ENCODE measurements at places on chromosomes 7 and 10.

DNA sequence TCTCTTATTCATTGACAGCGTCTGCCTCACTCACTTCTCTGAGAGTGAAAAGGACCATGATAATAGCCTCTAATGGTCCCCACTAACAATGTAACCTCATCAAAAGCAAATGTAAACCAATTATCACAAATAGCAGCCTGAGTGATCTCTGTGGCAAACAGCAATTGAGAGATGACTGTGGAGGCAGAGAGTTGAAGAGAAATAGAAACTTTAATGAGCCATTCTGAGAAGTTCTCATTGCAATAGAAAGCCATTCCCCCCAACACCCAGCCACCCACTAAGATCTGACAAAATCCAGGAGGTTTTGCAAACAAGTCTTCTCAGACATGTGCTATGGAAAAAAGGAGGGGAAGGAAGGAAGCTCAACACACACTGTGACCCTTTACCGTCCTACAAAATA is 44.2 kb upstream of the RNF148 start:
- no peak for DNase-seq

DNA sequence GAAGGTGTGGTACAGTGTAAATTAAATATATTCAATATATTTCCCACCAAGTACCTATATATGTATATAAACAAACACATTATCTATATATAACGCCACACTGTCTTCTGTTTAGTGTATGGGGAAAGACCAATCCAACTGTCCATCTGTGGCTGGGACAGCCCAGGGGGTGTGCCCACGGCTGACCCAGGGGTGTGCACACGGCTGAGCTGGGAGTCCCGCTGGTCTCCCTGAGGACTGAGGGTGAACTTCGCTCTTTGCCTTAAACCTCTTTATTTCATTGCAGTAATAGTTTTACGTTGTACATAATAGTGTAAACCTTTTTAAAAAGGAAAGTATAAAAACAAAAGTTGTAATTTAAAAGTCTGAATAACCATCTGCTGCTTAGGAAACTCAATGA is 6.3 kb downstream of the EN2 start:
- no peak for DNase-seq

DNA sequence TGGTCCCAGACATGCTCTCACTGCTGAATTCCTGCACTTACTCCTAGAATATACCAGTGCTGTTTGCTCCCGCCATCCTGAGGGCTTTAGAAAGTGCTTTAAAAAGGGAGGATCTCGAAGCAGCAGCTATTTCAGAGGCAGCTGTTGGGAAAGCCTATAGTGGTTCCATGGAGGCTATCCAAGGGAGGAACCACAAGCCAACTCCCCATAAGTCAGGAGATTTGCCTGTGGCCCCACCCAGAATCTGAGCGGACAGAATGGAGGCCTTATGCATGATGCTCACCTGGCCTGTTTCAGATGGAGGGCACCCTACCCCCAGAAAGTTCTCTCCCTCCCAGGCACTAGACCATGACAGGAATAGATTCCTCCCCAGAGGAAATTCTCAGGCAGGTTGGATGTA is 2.3 kb upstream of the KCNIP2 start:
- no peak for DNase-seq

- no peak for DNase-seq
These were observed 105.0 kb downstream of the TRIM24 start for GRCh38 chr7:138565071-138565450.

GRCh38 chr10:101956117-101956516 is 99.9 kb downstream of the ARMH3 start:
- no peak for DNase-seq

- DNase-seq, result no peak
These were observed 303.8 kb upstream of the ZMIZ1 start for GRCh38 chr10:78764846-78765430.

DNA sequence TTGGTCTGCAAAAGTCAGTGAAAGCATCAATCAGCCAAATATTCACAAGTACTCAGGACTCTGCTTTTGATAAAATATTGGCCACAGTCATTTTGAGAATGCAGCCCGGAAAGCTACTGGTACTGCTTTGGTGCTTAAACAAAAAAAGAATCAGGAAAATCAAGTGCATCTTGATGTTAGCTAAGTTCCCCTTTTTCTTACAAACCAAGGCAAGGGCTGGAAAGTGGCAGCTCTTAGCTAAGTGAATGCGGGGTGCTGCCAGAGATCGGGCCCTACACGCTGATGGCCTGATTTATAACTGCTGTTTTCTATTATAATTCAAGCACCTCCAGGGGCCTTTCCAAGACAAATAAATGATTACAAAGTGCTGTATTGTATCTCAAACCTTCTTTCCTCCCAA is 136.8 kb upstream of the MGMT start:
- DNase-seq, result no peak

DNA sequence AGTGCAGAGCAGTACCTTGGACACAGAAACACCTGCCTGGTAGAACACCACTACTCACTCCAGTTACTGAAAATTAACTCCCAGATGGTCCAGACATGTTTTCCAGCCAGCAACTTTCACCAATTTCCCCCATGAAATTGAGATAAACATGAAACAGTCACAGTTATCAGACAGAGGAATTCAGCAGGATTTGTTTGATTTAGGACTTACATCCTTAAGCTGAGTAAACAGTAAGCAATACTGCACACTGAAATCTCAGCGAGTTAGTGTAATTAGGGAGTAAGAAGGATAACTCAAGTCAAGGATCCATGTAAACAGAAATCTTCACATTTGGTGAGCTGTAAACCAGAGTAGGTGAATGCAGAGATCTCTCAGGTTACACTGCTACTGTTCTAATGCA is 353.5 kb downstream of the ELMO1 start:
- no peak for DNase-seq

GRCh38 chr7:92834507-92835260 is 1.7 kb downstream of the CDK6 start:
- DNase-seq, result no peak

- no peak for DNase-seq
These were observed 3.3 kb downstream of the GRB10 start for GRCh38 chr7:50779427-50779826.

- no peak for DNase-seq
These were observed 10.1 kb downstream of the DENND10 start for GRCh38 chr10:119113751-119114732.

- no peak for DNase-seq
These were observed 13.4 kb downstream of the TNS3 start for GRCh38 chr7:47568547-47568946.

DNA sequence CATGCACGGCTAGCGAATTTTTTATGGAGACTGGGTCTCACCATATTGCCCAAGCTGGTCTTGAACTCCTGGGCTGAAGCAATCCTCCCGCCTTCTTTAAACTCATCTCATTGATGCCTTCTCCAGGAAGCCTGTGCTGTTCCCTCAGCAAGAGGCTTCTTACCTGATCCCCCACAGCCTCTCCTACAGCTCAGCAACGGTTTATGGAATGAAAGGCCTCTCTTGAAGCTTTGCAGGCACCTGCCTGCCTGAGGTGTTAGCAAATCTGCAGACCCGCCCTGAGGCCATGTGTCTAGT is 468 bp upstream of the TRIM56 start:
- no peak for DNase-seq

GRCh38 chr7:144995495-144995894 is 159.6 kb upstream of the TPK1 start:
- no peak for DNase-seq

GRCh38 chr10:86163522-86164173 is 202.9 kb downstream of the GRID1 start:
- no peak for DNase-seq

DNA sequence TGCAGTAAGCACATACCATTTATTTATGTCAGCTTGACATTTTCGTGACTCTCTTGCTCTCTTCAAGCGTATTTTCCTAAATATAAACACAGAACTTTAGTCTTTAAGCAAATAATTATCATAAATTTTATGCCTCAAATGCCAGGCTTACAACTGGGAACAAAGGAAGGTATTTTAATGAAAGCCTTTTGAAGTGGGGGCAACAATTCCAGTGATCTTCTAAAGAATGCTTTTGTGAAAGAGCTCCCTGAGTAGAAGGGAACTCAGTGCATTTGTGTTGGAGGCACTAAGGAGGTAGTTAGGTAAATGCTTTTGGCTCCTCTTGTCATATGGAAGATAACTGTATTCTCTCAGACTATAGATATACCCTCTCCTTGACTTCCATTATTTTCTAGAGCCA is 104.9 kb downstream of the VPS50 start:
- no peak for DNase-seq

DNA sequence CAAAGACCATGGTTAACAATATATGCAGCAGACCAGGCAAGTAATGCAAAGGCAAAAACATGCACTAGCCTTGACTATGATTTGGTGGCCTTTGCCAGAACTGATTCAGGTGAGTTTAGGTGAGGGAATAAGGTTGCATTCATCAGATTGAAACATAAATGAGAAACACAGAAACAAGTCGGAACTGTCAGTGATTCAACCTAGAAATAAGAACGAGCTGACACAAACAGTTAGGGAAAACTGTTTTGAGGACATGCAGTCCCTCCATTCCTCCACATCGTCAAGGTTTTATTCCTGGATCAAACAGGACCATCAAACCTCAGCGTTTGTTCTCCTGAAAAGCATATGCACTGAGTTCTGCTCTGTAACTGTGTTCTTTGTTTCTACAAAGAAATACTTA is 1.8 kb downstream of the ZNF248 start:
- no peak for DNase-seq

DNA sequence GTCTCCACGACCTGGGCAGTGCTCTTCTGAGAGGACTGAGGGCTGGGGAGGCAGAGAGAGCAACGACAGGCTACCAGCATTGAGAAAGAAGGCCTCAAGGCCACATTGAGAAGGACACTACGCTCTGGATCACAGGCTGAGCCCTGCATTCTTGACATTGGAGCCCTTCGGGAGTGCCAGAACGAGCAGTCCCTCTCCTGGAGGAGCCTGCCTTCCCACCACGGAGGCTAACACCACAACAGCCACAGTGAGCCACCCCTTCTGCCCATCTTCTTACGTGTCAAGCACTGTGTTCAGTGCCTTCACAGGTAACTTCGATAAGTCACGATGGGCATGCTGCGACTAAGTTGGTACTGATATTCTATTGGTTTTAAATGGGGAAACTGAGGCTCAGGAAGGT is 267.8 kb downstream of the RPS24 start:
- no peak for DNase-seq

- peak; percentile 70 for DNase-seq
These were observed 38.8 kb downstream of the TMEM60 start for GRCh38 chr7:77759294-77759889.

DNA sequence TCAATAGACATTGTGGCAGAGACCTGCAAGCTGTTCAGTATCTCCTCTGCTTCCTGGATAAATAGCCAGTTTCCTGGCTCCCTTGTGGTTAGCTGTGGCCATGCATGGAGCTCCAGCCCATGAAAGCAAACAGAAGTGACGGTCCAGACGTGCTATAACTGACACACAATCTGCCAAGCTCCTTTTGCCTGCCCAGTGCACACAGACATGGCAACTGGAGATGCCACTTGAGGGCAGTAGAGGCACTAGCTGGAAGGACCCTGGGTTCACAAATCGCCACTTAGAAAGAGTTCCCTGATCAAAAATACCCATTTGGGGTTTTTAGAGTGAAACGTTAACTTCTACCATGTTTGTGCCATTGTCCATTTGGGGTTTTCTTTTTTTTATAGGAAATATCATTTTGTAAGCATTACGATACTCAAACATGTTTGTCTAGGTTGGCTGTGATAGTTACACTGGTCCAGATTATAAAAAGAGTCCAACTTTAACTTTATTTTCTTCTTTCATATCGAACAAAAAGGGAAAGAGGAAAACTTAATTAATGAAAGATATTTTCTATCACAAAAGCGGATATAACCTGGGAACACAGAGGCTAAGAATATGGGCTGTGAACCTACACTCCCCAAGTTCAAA is 31.3 kb downstream of the KIN start:
- no peak for DNase-seq

DNA sequence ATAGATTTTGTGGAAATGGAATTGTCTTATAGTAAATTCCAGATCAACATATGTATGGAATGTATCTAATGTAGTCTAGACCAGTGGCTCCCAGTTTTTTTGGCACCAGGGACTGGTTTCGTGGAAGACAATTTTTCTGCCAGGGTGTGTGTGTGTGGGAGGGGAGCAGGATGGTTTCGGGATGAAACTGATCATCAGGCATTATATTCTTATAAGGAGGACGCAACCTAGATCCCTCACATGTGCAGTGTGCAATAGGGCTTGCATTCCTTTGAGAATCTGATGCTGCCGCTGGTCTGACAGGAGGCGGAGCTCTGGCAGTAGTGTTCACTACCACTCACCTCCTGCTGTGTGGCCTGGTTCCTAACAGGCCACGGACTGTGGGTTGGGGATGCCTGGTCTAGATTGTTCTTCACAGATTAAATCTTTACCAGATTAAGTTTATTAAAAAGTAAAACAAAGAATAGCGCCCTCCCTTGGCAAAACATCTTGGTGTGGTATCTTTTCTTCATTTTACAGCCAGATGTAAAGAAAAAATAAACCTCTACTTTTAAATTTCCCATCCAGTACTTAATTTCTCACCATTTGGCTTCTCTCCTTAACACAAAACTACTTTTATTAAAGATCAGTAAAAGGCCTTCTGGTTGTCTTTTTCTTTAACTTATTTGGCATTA is 48.4 kb downstream of the SEPTIN7 start:
- DNase-seq, result no peak

GRCh38 chr7:143434660-143435059 is 8.6 kb upstream of the TAS2R60 start:
- DNase-seq, result no peak

- no peak for DNase-seq
These were observed 114.0 kb downstream of the PARP12 start for GRCh38 chr7:139948587-139949335.

- no peak for DNase-seq
These were observed 3.1 kb downstream of the AHCYL2 start for GRCh38 chr7:129227646-129228578.

DNA sequence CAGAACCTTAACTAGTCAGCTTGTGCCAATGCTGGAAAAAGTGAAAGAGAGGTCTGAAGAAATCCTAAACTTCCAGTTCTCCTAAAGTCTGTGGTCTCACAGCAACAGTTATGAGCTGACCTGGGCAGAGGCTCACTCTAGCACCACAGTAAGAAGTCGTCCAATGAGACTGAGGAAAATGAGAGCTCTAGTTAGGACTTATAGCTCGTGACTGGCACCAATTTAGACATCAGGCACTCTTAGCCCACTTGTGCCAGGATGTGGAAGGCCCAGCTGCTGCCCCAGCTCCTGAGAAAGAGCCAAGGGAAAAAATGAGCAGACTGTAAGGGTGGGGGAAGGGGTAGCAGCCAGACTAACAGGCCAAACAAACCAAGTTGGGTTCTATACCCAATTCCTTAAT is 7.6 kb downstream of the MMS19 start:
- DNase-seq, result no peak

DNA sequence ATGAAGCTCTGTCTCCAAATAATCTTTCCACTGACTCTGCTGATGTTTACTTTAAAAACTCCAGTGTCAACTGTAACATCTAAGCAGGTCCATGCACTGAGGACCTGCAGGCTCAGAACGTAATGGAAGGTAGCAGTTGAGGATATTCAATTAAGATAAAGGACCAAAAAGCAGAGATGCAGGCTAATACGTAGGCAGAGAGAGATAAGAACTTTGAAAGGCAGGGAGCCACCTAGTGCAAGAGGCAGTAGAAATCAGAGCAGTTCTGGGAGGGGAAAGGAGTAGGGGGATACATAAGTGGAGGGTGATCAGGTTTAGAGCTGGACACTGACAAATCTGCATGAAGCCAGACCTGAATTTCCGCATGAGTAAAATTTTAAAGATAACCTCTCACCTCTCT is 114.5 kb upstream of the POM121L12 start:
- DNase-seq, result no peak

Data from effector CD4-positive, alpha-beta T cell (primary cell).